ENCODE measurements at places on chromosomes 12 and 14. TPM values are rescaled to one million over a fixed set of nuclear protein-coding genes. Genes with fewer than 3 reads are reported as not detected.

GRCh38 chr12:16281157-16281556, 3.7 kb upstream of the SLC15A5 start:
- DNase-seq, result no peak

Gene FAM90A1
- total RNA-seq, result 0.33 TPM

DNA sequence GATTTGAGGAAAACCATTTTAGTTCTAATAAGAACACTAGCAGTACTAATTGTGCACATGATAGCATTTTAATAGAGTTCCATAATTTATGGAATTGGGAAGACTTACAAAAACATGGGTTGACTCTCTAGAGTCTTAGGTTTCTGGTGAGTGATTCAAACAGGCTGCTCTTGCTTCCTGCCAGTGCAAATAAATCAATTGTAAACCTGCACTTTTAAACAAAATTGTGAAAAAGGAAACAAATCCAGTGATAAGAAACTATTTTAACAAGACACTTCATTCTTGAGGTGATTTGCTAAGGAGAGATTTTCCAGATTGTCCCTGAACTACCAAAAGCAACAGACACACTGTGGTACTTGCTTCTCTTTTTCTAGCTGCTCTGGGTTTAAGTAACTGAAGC, 112.2 kb downstream of the CACNA1C start:
- DNase-seq, result peak; percentile 54

Gene RASAL1
- total RNA-seq, result not detected

- DNase-seq, result no peak
Measured at GRCh38 chr14:22282417-22282816, 306.6 kb downstream of the DAD1 start.

DNA sequence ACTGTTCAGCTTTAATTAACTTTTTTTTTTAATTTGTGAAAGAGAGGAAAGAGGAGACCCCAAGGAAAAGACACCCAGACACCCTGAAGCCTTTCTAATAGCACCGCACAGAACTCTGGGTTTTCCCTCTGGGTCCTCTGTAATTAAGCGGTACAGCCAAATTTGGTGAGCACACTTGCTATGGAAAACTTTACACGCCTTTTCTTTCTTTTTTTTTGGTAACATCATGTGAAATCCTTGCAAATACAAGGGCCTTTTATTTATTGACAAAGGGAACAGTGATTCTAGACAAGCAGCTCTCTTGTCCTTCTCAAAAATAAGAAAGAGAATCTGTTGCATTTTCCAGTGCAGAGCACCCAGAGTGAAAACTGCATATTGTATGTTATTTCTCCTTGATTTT, 44.4 kb upstream of the CPM start:
- DNase-seq, result no peak

- peak; percentile 80 for DNase-seq
Measured at GRCh38 chr12:19739195-19739776, 300.0 kb downstream of the AEBP2 start.

DNA sequence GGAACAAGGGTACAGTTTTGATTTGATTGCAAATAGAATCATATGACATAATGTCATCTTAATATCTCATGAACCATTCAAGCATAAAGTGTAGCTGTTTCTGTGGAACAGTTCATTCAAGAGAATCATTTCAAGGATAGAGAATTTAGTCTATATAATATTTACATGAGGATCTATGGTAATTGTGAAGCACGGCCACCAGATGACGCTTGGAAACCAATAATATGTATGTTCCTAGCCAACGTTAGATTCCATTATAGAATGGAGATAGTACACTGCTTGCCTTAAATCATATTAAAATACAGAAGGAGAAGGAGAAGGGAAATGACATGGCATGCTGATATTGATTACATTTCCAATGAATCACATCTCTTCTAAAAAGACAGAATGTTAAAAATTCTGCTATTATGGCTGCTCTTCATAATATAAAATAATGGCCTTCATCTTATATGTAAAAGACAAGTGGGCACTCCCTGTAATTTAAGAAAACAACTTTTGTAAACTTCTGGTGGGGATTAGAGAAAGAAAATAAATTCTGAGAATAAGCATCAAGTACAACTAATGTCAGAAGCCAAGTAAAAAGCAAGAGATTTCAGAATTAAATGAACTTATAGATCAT, 351.0 kb downstream of the NAV3 start:
- DNase-seq, result no peak

Gene ZBTB42
- 2.8 TPM for total RNA-seq

GRCh38 chr14:60964904-60965303, 16.0 kb downstream of the TRMT5 start:
- peak; percentile 69 for DNase-seq

DNA sequence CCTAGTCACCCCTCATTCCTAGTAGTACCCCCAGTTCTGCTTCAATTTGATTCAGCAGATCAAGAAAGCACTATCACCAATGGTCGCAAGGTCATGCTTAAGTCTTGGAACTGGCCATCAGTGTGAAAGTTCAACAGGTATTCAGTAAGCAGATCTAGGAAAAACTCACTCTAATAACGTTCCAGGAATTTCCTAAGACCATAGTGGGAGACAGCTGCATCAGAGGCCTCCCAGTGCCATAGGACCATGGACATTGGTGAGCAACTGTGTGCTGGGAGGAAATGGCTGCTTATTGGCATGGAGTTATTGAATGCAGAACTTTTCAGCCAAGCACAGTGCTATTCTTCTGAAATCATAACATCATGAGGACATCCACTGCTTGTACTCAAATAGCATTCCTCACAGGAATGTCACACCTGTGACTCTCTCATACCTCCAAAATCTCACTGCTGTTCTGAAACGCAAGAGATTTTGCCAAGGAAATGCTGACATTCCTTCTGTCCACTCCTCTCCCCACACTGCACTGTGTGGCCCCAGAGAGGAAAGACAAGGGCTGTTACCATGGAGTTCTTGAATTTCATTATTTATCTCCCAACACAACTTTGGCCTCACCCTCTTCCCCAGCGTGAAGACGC, 30.9 kb upstream of the MDM2 start:
- no peak for DNase-seq

- DNase-seq, result no peak
Measured at GRCh38 chr12:14696265-14696741, at the start of gene GUCY2C. Gene GUCY2C (minus strand): TSS chr12:14696599. CDS start chr12:14696448, 151 bp downstream.

DNA sequence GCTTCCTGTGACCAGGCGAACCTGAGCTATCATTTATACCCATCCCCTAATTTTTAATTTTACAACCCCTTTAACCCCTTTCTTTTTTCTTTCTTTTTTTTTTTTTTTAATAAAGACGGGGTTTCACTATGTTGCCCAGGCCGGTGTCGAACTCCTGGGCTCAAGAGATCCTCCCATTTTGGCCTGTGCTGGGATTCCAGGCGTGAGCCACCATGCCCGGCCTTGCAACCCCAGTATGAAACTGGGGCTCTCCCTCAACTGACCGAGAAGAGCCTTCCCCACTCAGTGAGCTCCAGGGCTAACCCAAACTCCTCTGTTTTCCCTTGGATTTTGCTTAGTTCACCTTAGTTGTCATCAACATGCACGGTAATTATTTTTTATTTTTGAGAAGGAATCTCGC, 992 bp downstream of the CPSF2 start:
- no peak for DNase-seq

Gene GRIP1
- total RNA-seq, result 0.26 TPM

Gene HHIPL1
- total RNA-seq, result 9.9 TPM

- no peak for DNase-seq
Measured at GRCh38 chr14:36086629-36087395, 89.7 kb downstream of the PTCSC3 start.

Gene DDX23
- 62.4 TPM for total RNA-seq

Gene PLEK2
- total RNA-seq, result 0.51 TPM

DNA sequence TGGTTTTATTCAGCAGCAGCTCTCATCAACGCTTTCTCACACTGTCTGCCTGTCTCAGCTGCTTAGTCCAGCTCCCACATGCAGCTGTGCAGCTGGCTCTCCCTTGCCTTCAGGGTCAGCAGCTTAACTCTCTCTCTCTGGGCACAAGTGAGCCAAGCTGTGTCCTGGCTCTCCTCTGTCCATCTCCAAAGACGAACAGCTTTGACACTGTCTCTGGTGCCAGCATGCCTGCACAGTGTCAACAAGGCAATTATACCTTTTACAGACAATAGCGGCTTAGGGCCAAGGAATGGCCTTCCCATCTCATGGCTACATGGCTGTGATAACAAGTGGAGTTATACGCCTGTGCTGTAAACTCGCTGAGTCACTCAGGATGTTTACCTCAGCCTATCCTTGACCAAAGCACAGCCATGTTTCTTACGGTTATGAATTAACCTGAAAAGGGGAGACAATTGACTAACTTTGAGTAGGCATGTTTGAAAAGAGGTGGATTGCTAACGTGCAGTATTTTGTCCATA, 38.4 kb upstream of the MANSC4 start:
- peak; percentile 34 for DNase-seq

GRCh38 chr12:108729612-108730364, 1.5 kb downstream of the CORO1C start:
- peak; percentile 85 for DNase-seq

GRCh38 chr12:111570084-111570961, 28.8 kb downstream of the ATXN2 start:
- peak; percentile 70 for DNase-seq

DNA sequence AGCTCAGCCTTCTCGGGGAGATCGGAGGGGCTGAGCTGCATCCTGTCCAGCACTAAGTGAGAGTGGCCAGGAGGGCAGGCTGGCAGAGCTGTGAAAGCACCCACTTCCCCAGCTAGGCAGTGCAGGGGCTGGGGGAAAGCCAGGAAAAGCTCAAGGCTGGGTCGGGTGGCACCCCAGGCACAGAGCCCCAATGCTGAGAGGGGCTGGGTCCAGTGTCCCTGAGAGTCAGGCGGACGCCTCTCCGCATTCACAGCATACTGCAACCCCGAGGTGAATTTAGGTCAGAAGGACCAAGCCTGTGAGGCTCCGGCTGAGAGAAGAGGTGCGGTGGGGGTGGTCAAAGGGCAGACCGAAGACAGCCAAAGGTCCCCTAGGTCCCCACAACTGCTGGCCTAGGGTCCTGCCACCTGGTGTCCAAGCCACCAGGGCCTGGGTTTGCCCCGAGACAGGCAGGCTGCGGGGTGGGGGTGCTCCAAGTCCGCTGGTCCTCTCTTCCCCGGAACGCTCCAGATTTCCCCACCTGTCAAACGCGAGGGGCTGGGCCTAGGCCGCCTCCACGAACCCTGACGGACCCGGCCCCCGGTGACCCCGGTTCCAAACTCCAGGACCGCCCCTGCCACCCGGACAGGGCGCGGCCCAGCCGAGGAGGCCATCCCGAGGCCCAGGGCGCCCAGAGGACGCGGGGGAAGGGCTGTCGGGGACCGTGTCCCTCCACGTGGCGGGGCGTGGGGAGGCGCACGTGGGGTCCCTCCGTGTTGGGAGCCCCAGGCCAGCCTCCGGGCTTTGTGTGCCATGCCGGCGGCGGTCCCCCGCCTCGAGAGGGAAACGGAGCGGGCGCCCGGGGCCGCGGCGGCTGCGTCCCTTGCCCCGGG, 527 bp downstream of the CAMKK2 start:
- DNase-seq, result no peak

Gene MED13L
- total RNA-seq, result 115 TPM

DNA sequence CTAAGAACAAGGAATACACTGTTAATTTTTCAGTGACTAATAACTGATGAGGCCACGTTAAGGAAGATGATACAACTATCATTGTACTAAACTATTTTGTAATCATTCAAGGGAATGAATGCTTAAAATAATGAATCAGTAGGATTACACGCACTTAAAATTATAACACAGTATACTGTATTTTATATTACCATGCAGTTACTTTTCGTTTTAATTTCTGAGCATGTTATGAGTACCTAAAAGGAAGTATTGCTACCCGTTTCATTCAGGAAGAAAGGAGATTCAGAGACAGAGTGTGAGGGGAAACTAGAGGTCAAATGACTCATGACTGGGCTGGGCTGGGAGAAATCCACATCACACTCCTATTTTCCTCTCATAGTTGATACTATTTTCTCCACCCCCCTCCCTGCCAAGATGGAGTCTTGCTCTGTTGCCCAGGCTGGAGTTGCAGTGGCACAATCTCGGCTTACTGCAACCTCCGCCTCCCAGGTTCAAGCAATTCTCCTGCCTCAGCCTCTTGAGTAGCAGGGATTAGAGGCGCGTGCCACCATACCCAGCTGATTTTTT, 202.0 kb downstream of the PPM1H start:
- DNase-seq, result peak; percentile 71

DNA sequence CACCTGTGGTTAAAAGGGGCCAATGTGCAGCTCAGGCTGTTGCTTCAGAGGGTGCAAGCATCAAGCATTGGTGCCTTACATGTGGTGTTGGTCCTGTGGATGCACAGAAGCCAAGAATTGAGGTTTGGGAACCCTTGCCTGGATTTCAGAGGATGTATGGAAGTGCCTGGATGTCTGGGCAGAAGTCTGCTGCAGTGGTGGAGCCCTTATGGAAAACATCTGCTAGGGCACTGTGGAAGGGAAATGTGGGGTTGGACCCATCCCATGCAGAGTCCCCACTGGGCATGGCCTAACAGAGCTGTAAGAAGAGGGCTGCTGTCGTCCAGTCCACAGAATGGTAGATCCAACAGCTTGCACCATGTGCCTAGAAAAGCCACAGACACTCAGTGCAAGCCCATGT, 36.6 kb downstream of the PCNX1 start:
- no peak for DNase-seq

Gene PMEL
- total RNA-seq, result 0.26 TPM

DNA sequence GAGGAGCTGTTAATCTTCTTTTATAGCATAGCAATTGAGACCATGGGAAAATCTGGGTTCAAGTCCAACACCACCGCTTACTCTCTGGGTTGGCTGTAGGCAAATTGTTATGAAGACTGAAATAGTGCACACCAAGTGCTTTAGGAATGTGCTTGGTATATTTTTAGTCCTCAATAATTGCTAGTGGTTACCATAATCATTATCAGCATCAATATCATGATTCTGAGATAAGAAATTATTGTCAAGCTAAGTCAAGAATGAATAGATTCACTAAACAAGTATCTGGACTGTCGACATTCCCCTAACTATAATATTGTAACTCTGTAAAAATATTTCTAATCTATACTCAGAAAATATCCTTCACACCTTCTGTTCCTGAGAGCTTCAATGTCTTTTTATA, 48.5 kb downstream of the ANO4 start:
- no peak for DNase-seq

- no peak for DNase-seq
Measured at GRCh38 chr12:109310247-109311125, 1.4 kb upstream of the FOXN4 start.

Gene SERPINA6
- not detected for total RNA-seq

DNA sequence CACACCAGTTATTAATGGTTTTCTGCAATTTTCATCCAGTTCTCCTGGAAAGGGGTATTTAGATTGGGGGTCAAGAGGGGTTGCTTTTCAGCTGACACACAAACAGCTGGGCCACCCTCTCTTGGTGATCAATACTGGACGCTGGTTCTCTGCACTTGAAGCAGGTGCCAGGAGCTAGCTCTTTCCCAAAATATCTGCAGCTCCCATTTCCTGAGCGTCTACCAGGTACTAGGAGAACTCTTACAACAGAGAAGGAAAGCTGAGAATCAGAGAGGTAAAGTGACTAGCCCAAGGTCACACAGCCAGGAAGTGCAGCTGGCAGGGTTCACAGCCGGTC, 1.2 kb downstream of the TESC start:
- DNase-seq, result no peak
